Effector memory CD4-positive, alpha-beta T cell (primary cell): ENCODE measurements at places on chromosomes 4 and X.

GRCh38 chr4:182418054-182418734, 175.0 kb downstream of the TENM3 start:
- no peak for DNase-seq
- H3K36me3 ChIP-seq: no peaks in the 10 kb centered on the region
- H3K27ac ChIP-seq: no peak overlapping the region
- H3K27me3 ChIP-seq: no peaks in the 10 kb centered on the region
- no peak overlapping the region for H3K4me3 ChIP-seq

DNA sequence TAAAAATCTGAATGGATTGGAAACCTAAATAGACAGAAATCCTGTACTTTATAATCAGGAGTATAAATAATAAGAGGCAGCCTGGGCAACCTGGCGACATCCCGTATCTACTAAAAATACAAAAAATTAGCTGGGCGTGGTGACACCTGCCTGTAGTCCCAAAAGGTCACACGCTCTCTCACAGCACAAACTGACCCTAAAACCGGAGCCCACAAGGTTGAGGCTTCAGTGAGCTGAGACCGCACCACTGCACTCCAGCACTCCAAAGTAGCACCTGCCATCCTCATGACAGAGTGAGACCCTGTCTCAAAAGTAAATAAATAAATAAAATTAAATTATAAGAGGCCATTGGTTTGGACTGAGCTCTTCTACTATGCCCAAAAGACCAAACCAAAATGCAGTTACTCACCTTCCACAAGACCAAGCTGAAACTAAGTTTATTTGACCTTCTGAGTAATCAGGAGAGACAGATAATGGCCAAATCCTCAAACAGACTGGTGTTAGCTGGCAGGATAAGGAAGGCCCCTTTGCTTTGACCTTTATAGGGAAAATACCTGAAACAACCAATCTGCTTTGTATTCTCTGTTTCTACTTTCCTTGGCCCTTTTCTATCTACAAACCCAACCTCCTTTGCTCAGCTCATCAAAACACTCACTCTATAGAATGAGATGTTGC, 3.2 kb upstream of the GRSF1 start:
- H3K27ac ChIP-seq: no peak overlapping the region
- H3K4me3 ChIP-seq: no peak overlapping the region
- H3K27me3 ChIP-seq: no peaks in the 10 kb centered on the region

DNA sequence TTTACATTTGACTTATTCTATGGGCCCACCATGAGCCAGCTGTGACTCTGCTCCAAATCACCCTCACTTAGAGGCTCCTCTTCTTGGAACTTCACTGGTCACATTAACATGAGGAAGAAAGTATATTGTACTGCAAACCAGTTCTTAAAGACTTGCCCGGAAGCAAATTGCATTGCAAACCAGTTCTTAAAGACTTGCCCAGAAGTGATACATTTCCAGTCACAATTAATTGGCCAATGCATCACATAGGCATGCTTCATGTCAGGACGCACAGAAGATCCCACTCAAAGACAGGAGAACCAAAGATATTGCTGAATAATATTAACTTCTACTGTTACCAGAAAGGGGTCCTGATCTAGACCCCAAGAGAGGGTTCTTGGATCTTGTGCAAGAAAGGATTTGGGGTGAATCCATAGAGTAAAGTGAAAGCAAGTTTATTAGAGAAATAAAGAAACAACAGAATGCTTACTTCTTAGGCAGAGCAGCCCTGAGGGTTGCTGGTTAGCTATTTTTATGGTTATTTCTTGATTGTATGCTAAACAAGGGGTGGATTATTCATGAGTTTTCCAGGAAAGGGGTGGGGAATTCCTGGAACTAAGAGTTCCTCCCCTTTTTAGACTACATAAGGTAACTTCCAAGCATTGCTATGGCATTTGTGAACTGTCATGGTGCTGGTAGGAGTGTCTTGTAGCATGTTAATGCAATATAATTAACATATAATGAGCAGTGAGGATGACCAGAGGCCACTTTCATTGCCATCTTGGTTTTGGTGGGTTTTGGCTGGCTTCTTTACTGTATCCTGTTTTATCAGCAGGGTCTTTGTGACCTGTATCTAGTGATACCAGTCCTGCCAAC, 54.6 kb upstream of the HCCS start:
- H3K4me1 ChIP-seq: no peaks in the 10 kb centered on the region
- no peak overlapping the region for H3K4me3 ChIP-seq
- no peaks in the 10 kb centered on the region for H3K27me3 ChIP-seq
- no peak for DNase-seq
- no peaks in the 10 kb centered on the region for H3K36me3 ChIP-seq
- no peak overlapping the region for H3K27ac ChIP-seq

GRCh38 chr4:19913650-19914049, 338.1 kb upstream of the SLIT2 start:
- no peaks in the 10 kb centered on the region for H3K27me3 ChIP-seq
- DNase-seq: no peak
- H3K27ac ChIP-seq: no peak overlapping the region
- no peaks in the 10 kb centered on the region for H3K36me3 ChIP-seq
- no peaks in the 10 kb centered on the region for H3K4me1 ChIP-seq

GRCh38 chr4:151624626-151625565, 135.9 kb downstream of the GATB start:
- H3K36me3 ChIP-seq: no peaks in the 10 kb centered on the region
- no peaks in the 10 kb centered on the region for H3K4me1 ChIP-seq
- H3K27ac ChIP-seq: no peak overlapping the region

DNA sequence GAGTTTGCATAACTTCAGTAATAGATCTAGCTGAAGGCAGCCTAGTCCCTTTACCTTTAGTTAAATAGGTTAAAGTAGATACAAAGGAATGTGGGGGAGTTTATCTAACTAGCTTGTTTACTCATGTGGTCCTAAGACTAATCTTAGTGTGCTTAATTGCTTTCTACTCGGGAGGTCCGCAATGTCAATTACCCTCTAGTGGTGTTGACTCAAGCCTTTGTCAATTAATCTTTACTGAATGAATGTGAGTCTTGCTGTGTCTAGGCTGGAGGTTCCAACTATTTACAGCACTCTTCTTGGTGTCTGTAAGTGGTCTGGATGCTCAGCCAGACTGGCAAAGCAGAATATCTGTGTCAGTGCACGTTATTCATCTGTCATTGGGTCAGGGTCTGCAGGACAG, 17.9 kb upstream of the YTHDC1 start:
- no peaks in the 10 kb centered on the region for H3K36me3 ChIP-seq
- no peak overlapping the region for H3K27ac ChIP-seq
- DNase-seq: no peak
- no peak overlapping the region for H3K4me3 ChIP-seq
- H3K27me3 ChIP-seq: no peaks in the 10 kb centered on the region

DNA sequence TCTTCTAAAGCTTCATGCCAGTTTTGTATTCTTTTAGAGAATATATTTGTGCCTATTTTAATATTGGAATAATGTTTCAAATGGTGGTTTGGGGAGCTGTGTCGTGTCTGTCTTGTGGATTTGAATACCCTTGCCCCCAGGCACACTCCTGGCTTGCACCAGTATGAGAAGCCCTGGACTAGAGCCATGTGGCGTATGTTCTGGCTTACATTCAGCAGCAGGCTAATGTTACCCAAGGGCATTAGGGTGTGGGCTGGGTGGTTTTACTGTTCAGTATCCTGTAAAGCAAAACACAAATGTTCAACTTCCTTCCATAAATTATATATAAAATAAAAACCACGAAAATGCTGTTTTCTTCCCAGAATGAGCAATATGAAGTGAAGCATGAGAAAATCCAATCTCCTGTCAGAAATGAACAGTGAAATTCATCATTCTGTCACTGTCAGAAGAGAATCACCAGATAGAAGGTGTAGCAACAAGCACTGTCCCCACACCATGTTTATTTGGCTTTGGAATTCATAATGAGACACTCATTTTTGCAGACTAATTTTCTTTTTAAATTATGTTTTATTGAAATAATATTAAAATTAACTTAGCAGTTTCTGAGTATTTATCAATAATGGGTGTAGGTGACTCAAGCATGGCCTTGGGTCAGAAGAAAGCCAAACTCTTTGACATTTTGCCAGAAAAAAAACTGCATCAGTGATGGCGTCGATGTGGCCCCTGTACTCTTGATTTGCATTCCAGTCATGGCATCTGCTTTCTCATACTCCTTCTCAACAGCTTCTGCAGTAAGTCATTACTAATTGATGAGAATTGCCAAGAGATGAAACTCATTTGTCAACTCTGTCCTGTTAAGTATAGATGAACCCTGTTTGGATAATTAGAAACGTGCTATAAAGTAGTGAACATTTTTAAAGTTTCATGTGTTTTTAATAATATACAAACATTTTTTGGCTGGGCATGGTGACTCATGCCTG, 43.8 kb downstream of the WWC2 start:
- no peak for DNase-seq
- H3K4me3 ChIP-seq: no peak overlapping the region
- no peaks in the 10 kb centered on the region for H3K4me1 ChIP-seq

DNA sequence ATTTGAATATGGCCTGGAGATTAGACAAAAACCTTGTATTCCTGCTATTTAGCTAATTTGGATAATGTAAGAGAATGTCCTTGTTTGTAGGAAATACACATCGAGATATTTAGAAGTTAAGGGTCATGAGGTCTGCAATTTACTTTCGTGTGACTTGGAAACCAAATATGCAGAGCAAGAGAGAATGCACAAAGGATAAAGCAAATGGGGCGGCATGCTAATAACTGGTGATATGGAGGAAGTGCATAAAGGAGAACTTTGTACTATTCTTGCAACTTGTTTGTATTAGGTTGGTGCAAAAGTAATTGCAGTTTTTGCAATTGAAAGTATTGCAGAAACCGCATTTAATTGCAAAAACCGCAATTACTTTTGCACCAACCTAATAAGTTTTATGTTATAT, 7.2 kb upstream of the CXCR3 start:
- no peak overlapping the region for H3K4me3 ChIP-seq
- peaks cover 23% of the 10 kb centered on the region for H3K4me1 ChIP-seq

DNA sequence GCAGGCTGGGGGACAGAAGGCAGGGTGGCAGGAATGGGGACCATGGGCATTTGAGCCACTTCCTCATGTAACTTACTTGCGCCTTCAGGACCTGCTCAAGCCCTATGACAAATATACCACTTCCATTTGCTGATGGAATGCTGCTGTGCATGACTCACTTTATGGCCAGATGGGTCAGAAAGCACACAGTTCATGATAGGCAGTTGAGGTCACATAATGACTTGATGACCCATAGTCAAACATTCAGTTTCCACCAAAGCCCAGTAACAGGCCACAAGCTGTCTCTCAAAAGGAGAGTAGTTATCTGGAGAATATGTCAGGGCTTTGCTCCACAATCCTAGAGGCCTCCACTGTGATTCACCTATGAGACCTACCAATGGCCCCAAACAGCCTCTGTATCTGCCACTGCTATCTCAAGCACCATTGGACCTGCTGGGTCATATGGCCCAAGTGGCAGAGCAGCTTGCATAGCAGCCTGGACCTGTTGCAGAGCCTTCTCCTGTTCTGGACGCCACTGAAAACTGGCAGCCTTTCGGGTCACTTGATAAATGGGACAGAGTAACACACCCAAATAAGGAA, 5.3 kb upstream of the PAPSS1 start:
- H3K27me3 ChIP-seq: no peaks in the 10 kb centered on the region
- H3K27ac ChIP-seq: no peak overlapping the region
- no peaks in the 10 kb centered on the region for H3K36me3 ChIP-seq
- no peak for DNase-seq
- peaks cover 7% of the 10 kb centered on the region for H3K4me1 ChIP-seq

DNA sequence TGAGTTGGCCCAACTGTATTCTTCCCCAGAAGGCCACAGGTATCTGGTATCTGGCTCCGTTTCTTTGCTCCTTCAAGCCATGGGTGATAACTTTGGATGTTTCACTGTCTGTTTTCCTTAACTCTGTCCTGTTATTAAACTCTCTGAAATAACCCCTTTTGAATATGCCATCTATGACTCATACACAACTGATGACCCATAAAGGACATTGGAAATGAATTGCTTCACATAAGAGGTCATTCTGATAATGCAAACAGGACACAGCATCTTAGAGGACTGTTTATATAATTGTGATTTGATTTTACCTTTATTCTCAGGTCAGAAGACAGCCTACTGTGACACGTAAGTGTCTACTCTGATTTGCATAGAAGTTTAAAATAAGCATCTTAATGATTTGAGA, 227.7 kb downstream of the VEGFC start:
- H3K36me3 ChIP-seq: no peaks in the 10 kb centered on the region
- no peaks in the 10 kb centered on the region for H3K4me1 ChIP-seq
- H3K4me3 ChIP-seq: no peak overlapping the region
- H3K27ac ChIP-seq: no peak overlapping the region
- no peaks in the 10 kb centered on the region for H3K27me3 ChIP-seq
- DNase-seq: no peak

DNA sequence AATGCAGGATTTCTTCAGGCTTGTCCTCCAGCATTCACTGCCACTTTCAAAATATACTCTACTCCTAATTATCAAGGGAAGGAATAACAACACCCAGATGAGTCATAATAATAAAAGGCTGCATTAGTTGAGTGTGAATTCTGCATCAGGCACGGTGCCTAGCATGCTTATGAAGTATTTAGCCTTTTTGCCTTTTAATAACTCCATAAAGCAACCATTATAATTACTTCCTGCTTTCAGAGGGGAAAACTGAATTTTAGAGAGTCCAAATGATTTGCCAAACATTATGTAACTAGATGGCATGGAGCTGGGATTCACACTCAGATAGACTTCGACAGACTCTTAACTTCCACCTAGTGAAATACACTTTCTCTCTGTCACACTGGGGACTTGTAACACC, 2365.5 kb downstream of the PCDH7 start:
- no peaks in the 10 kb centered on the region for H3K4me1 ChIP-seq
- H3K4me3 ChIP-seq: no peak overlapping the region
- no peak overlapping the region for H3K27ac ChIP-seq
- DNase-seq: no peak
- no peaks in the 10 kb centered on the region for H3K27me3 ChIP-seq
- H3K36me3 ChIP-seq: no peaks in the 10 kb centered on the region

GRCh38 chr4:159360549-159360948, 257.7 kb downstream of the RAPGEF2 start:
- H3K36me3 ChIP-seq: peaks cover 17% of the 10 kb centered on the region
- H3K4me1 ChIP-seq: no peaks in the 10 kb centered on the region
- H3K4me3 ChIP-seq: no peak overlapping the region
- no peak overlapping the region for H3K27ac ChIP-seq

DNA sequence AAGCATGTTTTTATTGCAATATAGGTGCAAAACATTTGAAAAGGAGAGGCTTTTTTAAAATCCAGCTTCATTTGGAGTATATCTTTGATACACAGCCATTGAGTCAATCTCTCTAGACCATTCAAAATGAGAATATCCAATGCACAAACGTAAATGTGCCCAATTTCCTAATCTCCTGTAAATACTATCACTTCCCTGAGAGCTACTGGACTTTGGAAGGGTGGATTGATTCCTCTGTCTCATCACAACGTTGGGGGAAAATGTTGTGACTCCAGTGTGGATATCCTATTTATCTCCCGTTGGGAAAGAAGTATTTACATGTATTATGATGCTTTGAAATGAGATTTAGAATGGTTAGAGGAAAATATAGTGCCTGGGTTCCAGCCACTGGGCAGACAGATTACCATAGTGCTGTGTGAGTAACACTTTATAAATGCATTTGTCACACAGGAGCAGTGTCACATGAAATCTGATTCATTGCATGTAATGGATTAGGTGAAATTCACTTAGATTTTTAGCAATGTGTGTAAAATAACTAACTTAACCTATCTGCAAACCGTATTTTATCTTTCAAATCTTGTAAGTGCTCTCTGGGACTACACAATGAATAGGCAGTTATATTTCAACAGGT, 64.4 kb upstream of the VCX3A start:
- H3K4me1 ChIP-seq: no peaks in the 10 kb centered on the region
- no peaks in the 10 kb centered on the region for H3K36me3 ChIP-seq
- H3K27ac ChIP-seq: no peak overlapping the region
- no peak overlapping the region for H3K4me3 ChIP-seq

GRCh38 chr4:55965585-55965984, 16.8 kb downstream of the CEP135 start:
- no peak overlapping the region for H3K4me3 ChIP-seq
- no peaks in the 10 kb centered on the region for H3K27me3 ChIP-seq
- DNase-seq: no peak
- peaks cover 14% of the 10 kb centered on the region for H3K36me3 ChIP-seq
